Placental pericyte (primary cell): ENCODE measurements at places on chromosomes 7 and 10. TPM values are rescaled to one million over a fixed set of nuclear protein-coding genes. Genes with fewer than 3 reads are reported as not detected.

NAT16 gene
- total RNA-seq = not detected in 2 replicates

RPEL1 gene
- total RNA-seq = under 0.01 TPM in 1 of 2 replicates, not detected in the other

MUC3A gene
- total RNA-seq = not detected in 2 replicates

INA gene
- 0.66 and 3.7 TPM in 2 replicates for total RNA-seq

IKZF1 gene
- total RNA-seq = not detected in 2 replicates

ACSL5 gene
- 1.4 and 1.5 TPM in 2 replicates for total RNA-seq

PRLHR gene
- not detected in 2 replicates for total RNA-seq

CAMK1D gene
- total RNA-seq = 3.9 and 5.7 TPM in 2 replicates

TEX47 gene
- total RNA-seq = not detected in 2 replicates

C10orf90 gene
- not detected in 2 replicates for total RNA-seq

SFMBT2 gene
- total RNA-seq = 0.22 and 1.0 TPM in 2 replicates

BCCIP gene
- 24.9 and 37.9 TPM in 2 replicates for total RNA-seq

HYCC1 gene
- 74.0 and 136 TPM in 2 replicates for total RNA-seq

TCAF2 gene
- total RNA-seq = 0.22 and 1.9 TPM in 2 replicates

ARHGEF5 gene
- total RNA-seq = 2.2 and 3.1 TPM in 2 replicates
